Right kidney (tissue), 9 donors: ENCODE measurements at places on chromosomes 5 and 9.

DNA sequence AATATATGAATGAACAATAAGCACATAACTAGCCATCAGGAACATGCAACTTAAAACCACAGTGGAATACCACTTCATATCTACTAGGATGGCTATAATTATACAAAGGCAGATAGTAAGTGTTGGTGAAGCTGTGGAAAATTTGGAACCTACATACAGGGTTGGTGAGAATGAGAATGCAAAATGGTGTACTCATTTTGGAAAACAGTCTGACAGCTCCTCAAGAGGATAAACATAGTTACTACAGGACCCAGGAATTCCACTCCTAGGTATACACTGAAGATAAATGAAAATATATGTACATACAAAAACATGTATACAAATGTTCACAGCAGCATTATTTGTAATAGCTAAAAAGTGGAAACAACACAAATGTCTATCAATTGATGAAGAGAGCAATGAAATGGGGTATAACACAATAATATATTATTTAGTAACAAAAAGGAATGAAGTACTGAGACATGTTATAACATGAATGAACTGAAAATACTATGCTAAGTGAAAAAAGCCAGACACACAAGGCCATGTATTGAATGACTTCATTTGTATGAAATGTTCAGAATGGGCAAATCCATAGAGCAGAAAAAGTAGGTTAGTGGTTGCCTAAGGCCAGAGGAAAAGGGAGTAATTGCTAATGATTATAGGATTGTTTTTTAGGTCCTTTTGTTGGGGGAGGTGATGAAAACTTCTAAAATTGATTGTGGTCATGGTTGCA lies 31.2 kb upstream of the CDK5RAP2 start:
- no peak for DNase-seq

DNA sequence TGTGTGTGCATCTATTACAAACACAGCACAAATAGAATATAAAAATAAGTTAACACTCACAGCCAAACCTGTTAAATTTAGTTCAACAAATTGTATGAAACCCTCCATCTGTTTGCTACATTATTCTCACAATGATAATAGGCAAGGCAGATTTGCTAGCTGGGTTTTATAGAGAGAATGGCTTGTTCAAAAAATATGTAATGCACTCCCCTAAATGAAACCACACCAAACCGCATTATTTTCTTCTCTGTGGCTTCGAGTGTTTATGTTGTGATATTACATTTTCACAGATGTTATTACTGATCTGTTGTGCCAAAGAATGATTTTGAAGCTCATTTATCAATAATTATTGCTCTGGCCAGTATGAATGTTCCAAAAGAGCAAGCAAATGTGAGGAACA lies 92.9 kb downstream of the SPATA31D1 start:
- no peak for DNase-seq

GRCh38 chr5:110362261-110362660 lies 364.2 kb downstream of the TMEM232 start:
- DNase-seq = no peak

- no peak for DNase-seq
Measured at GRCh38 chr9:96868709-96869108, 14.4 kb upstream of the ZNF782 start.
